ENCODE measurements at places on chromosomes 3 and 15.

DNA sequence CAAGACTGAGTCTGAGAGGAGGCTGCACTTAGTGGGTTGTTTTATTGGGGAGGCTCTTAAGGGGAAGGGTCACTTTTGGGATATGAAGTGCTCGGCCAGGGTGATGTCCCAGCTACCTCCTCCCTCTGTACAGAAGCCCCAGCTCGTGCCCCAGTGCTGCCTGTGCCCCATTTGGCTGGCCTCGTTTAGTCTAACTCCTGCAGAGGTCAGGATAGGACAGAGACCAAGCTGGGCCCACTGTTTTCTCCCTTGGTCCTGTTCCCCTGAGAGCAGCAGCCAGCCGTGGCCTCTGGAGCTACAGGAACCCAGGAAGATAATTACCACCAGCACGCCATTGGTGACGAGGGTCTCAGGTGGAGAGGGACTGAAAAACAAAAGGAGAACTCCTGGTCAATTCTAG, 18.5 kb downstream of the PLA2G4E start:
- DNase-seq = no peak

DNA sequence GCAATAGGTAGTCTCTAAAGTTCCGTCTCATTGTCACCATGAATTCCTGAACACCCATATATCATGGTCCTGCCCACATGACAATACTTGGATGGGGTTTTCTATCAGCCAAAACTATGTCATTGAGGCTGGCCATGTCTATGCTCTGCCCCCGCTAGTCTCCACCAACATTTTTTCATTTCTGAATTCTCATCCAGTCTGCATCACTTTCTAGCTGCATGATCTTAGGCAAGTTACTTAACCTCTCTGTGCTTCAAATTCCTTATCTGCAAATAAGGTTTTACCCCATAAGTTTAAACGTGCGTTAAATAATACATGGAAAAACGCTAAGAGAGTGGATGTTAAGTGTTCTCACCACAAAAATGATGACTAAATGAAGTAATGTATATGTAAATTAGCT, 14.1 kb downstream of the HERC1 start:
- DNase-seq = no peak

DNA sequence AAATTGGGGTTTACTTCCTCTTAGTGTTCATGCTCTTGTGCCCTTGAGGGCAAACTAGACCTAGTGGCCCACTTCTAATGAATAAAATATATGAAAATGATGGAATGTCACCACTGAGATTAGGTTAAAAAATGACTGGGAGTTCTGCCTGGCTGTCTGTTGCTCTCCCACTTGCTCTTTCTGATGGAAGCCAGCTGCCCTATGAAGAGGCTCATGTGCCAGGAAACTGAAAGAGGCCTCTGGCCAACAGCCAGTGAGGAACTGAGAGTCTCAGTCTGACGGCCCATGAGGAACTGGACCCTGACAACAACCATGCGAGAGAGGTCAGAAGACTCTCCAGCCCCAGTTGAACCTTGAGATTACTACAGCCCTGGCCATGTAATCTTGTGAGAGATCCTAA, 107.1 kb upstream of the FHIT start:
- DNase-seq = no peak

DNA sequence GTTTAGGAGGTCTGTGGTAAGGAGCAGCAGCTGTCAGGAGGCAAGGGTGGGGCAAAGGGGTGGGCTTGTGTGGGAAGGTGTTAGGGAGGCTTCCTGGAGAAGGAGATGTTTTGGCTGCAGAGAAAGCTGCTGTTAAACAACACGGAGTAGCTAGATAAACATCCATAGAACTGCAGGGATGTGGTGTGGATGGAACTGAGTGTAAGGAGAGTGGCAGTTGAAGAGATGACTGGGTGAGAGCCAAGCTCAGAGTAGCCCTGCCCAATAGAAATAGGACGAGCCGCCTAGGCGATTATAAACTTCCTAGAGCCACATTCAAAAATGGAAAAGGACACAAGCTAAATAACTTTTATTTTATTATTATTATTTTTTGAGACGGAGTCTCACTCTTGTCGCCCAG, 19.9 kb downstream of the RPLP1 start:
- DNase-seq = no peak

- no peak for DNase-seq
Observed at GRCh38 chr3:120684896-120685295, 2.9 kb upstream of the HGD start.

DNA sequence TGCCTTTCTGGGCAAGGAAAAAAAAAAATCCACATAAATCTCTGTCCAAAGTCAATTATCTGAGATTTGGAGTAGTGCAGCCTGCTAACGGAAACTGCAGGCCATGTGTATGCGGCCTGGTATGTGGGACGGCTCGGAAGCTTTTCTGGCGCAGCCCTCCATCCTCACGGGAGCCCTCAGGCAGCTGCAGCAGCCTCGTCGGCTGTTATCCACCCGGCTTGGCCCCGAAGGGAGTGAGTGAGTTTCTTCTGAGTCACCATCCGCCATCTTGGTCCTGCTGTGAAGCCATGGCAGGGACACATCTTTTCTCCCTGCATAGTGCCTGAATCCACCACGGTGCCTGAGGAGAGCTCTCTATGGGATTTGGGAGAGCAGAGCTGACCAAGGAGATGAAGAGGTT, 62.8 kb downstream of the POLR2M start:
- peak; percentile 83 for DNase-seq
